ENCODE measurements at places on chromosomes 2 and 18.

GRCh38 chr2:203461746-203462145 is 73.4 kb downstream of the RAPH1 start:
- DNase-seq: peak; percentile 53

DNA sequence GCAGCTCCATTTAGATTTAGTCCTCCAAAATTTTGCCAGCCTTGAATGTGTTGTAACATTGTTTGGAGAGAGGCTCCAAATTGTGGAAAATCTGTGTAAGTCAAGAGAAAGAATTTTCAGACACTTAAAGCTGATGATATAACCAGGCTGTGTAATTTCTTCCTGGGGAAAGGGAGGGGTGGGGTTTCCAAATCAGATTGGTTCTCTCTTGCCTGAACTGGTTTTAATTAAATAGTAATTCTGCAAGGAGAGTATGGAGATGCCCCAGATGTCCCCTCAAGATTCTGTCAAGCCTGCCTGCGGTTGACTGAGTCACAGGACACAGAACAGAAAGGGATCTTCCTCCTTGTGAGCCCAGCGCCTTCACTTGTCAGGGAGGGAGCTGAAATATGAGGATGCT is 54.5 kb downstream of the C18orf63 start:
- no peak for DNase-seq

DNA sequence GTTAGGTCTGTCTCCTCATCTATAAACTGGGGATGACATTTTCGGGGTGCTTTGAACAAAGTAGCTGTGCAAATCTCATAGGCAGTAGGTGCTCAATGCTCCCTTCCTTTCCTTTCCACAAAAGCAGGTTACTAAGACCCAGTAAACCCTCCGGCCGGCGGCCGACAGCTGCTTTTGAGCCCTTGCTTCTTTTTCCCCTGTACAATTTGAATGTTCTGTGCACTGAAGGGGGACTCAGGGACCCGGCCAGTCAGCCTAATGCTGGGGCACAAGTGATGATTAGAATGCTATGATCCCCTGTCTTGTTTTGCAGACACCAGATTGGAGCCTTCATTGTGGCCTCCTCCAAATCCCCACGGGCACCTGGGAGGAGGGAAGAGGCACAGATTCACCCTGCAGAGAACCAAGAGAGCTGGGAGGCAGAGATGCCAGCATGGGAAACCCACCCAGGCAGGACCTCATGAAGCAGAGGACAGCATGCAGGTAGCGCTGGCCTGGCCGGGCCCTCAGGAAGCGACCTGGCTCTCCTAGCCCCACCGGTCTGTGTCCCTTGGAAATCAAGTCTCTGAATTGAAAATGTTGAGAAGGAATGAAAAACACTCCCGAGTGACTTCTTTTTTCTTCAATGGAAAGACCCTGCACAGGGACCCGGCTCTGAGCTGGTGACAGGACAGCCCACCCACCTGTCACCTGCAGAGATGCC is 128.6 kb upstream of the HDAC4 start:
- DNase-seq: no peak

DNA sequence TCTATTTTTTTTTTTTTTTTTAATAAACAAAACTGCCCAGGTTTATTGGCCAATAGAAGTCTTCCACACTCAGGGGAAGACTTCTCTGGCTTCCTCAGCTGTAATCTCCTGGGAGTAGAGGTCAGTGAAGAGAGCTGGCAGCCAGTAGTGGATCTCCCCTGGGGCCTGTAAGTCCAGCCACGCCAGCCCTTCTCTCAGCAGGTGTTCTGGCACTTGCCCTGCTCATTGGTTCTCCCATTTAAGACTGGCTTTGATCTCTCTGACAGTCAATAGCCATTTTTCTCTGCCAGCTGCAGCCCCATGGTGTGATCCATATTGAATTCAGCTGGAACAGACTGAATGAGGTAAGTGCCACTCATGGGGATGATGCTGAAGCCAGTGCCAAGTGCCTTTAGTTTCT is 170.6 kb upstream of the SPHKAP start:
- no peak for DNase-seq

DNA sequence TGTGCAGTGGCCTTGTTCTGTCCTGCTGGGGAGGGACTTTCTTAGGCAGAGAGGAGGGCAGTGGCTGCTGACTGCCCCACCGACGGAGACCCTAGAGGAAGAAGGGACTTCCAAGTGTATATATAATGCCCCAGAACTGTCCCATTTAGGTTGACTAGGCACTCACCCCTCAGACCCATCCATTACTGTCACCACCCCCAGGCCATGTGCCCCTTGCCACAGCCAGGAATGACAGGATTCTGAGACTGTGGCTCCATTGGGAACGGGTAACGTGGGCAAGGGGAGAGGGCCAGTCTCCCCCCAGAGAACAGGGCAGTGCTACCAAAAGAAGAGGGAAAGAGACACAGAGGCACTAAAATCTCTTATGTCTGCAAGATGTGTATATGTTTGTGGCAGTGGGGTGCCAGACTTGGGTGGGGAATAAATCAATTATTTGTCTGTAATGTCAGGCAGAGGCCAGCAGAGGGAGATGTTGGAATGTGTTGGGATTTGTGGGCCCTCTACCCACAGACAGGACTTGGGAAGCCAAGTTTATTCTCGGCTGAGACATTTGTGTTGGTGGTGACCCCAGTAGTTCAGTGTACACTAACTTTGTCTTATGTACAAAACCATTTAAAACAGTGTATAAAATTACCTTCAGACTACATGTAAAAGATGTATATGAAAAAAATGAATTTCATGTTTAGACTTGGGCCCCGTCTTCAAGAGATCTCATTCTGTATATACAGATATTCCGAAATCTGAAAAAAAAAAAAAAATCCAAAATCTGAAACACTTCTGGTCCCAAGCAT is 24.0 kb upstream of the TMEM37 start:
- DNase-seq: peak; percentile 72

DNA sequence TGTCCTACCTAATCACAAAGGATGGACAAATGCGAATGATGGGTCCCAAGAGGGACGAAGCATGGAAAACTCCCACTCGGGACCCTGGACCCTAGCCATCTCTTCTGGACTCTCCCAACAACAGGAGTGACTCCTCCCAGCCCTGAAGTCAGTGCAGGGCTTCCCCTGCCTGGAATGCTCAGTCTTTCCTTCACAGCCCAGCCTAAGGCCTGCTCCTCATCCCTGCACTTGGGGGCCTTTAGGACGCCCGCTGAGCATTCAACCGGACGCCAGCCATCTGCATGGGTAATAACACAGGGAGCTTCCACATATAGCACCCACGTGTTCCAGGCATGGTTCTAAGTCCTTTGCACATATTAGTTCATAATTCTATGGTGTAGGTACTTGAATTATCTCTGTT is 237.5 kb downstream of the KLHL29 start:
- no peak for DNase-seq

DNA sequence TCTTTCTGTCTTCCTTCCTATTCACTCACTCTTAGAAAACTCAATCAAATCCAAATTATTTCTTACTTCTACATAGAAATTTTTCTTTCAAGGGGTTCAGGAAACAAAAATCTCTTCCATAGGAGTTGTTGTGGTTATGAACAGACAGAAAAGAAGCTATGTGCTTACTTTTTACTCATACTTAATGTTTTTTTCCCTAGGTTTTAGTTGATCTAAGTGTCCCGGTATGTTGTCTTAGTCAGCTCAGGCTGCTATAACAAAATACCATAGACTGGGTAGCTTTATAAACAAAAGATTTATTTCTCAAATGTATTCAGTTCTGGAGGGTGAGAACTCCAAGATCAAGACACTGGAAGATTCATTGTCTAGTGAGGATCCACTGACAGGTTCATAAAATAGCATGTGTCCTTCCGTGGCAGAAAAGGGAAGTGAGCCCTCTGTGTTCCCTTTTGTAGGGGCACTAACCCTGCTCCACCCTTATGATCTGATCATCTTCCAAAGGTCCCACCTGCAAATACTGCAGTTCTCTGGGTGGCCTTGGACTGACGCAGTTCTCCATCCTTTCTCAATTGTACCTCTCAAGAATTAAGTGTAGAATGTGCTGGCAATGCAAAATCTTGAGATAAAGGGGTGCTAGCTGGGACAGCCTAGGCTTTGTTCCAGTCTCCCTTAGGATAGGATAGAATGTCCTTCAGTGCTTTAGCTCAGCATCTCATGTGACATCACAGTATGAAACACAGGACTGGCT is 14.4 kb upstream of the VRK2 start:
- peak; percentile 76 for DNase-seq

DNA sequence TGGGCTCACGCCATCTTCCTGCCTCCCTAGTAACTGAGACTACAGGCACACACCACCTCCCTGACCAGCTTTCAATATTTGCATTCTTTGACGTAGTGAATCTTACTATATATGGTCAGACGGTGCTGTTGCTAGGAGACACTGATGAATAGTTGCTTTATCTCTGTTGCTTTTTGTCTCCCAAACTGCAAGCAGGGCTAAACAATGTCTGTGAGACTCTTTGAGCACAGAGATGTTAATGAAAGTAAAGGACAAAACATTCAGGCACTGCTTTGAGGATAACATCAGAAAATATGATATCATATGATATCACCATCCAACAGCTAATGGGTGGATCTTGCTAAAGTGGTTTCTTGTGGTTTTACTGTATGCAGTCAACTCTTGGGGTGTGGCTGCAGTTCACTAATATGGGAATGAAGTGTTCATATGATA is 43.0 kb downstream of the EMILIN2 start:
- DNase-seq: peak; percentile 26

DNA sequence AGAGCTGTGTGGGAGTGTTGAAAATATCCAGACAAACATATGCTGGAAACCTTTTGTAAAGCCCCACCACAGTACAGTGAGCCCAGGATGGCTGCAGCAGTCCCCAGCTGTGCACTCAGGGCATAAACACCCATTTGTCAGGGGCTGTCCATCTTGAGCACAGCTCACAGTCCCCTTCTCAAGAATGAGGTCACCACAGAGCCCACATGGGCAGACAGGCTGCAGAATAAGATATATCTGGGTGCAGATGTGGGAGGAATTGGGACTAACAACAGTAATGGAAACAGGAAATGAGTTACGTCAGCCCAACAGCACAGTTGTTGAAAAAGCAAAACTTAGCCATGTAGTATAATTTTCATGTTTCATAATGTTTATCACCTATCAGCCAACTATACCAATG is 219.6 kb downstream of the ETAA1 start:
- DNase-seq: peak; percentile 87

DNA sequence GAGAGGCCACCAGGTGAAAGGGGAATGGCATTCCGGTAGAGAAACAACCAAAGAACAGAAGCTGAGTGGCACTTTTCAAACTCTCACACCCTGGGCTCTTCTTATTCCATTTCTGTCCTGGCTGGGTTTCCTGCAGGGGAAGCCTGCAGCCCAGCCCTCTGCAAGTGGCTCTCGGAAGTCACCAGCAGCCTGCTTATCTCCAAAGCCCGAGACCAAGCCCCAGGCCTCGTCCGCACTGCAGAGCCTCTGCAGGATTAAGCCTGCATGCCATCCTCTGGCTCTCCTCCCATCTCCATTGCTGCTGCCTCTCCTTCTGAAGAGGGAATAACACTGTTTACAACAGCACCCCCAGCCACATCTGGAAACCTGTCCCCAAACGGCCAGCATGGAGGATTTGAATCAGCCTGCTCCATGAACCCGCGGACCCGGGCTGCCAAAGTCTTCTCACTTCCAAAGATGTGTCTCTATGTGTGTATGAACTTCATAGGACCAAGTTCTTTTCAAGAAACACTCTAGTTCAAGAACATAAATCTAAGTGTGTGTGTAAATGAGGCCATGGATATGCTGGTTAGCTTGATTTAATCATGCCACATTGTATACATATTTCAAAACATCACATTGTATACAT is 54.2 kb downstream of the DIPK1C start:
- no peak for DNase-seq

GRCh38 chr2:205699515-205700289 is 17.4 kb downstream of the NRP2 start:
- no peak for DNase-seq

GRCh38 chr18:3422905-3423304 is 27.1 kb upstream of the TGIF1 start:
- DNase-seq: no peak

GRCh38 chr2:158969715-158970240 is 1.3 kb downstream of the TANC1 start:
- peak; percentile 45 for DNase-seq

GRCh38 chr2:98034745-98035144 is 39.0 kb upstream of the TMEM131 start:
- DNase-seq: no peak

DNA sequence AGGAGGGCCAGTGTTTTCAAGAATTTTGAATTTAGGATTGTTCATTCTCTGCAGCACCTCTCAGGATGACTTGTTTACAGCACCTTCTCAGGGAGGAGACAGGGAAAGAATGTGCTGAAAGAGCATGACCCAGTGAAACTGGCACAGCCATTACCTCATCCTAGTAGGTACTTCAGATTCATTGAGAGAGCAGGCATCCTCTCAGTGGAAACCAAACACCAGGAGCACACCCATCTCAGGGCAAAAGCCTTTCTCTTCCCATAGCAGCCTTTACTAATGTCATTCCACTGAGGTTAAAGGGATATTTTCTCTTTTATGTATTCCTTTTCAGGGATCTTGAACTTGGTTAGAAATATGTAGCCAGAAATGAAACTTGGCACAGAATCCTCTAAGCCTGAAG is 2.6 kb downstream of the MAP2 start:
- DNase-seq: peak; percentile 52

GRCh38 chr2:30915486-30915885 is 108.2 kb upstream of the CAPN13 start:
- no peak for DNase-seq

- DNase-seq: peak; percentile 66
Observed at GRCh38 chr2:37890893-37891495, 34.1 kb upstream of the RMDN2 start.

- peak; percentile 0 for DNase-seq
Observed at GRCh38 chr2:137435162-137435561, 529.1 kb upstream of the HNMT start.

DNA sequence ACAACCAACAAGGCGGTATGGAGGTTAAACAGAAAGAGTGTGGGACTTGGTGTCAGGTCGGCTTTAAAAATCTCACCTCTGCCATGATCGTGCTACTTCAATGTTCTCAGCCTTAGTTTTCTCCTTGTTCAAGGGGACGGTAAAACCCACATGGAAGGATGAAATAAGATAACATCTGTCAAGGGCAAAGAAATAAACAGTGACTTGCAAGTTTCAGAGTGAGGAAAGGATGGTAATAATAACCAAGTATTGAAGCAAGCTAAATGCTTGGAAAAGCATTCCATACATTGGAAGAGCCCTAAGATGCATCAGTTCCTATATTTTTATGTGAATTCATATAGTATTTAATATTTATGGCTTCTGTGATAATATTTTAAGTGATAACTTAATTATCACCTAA is 29.8 kb upstream of the LMAN1 start:
- DNase-seq: no peak

GRCh38 chr2:204143216-204144014 is 206.9 kb downstream of the ICOS start:
- DNase-seq: no peak

- DNase-seq: no peak
Observed at GRCh38 chr2:216594081-216594480, 39.1 kb upstream of the IGFBP2 start.

DNA sequence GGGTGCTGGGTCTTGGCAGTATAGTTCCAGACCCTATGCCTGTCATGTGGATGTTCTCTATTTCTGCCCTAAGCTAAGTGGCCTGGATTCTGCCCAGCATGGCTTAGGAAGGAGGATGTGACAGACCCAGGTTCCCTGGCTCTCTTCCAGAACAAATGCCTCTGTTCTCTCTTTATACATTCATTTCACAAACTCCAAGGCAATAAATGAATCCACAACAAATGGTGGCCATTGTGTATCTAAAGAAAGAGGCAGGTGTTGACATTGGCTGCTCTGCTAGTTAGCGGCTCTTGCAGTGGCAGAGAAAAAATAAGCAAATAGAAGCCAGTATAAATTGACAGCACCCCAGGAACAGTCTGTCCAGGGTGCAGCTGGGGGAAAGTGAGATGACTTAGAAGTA is 298.6 kb downstream of the SUCLG1 start:
- DNase-seq: no peak

- peak; percentile 63 for DNase-seq
Observed at GRCh38 chr2:74917702-74918619, 40.5 kb upstream of the POLE4 start.

All from fibroblast of lung (primary cell).